ENCODE measurements at places on chromosomes 12 and 14. TPM values are rescaled to one million over a fixed set of nuclear protein-coding genes. Genes with fewer than 3 reads are reported as not detected.

Gene INSM2
- 2.5 TPM for total RNA-seq

Gene RNFT2
- total RNA-seq, result 49.7 TPM

Gene TAS2R7
- total RNA-seq, result 1.8 TPM

Gene NRL
- 2.3 TPM for total RNA-seq

Gene RNASE1
- total RNA-seq, result 304 TPM

Gene ACOT6
- total RNA-seq, result not detected

Gene OR11H7
- total RNA-seq, result not detected

Gene KRT6C
- not detected for total RNA-seq

Gene PIWIL1
- not detected for total RNA-seq

Gene PRPH
- total RNA-seq, result 1.9 TPM

Gene KRT2
- not detected for total RNA-seq

Gene CCT2
- total RNA-seq, result 68.7 TPM

Gene PTPRR
- total RNA-seq, result 19.9 TPM

Gene KLRD1
- total RNA-seq, result 2.2 TPM

Gene KCNJ8
- total RNA-seq, result 10.1 TPM

Gene CLMN
- total RNA-seq, result 73.9 TPM

Gene TBX3
- total RNA-seq, result 4.2 TPM

All from dorsolateral prefrontal cortex (tissue), 122 donors.